NCI-H510A (cell line): ENCODE measurements at places on chromosomes 5 and 9.
A peak's percentile ranks its signal among the peaks of the same experiment; 100 is the strongest.

- no peak for DNase-seq
These were observed 116.8 kb downstream of the PDZD2 start for GRCh38 chr5:31755676-31756230.

DNA sequence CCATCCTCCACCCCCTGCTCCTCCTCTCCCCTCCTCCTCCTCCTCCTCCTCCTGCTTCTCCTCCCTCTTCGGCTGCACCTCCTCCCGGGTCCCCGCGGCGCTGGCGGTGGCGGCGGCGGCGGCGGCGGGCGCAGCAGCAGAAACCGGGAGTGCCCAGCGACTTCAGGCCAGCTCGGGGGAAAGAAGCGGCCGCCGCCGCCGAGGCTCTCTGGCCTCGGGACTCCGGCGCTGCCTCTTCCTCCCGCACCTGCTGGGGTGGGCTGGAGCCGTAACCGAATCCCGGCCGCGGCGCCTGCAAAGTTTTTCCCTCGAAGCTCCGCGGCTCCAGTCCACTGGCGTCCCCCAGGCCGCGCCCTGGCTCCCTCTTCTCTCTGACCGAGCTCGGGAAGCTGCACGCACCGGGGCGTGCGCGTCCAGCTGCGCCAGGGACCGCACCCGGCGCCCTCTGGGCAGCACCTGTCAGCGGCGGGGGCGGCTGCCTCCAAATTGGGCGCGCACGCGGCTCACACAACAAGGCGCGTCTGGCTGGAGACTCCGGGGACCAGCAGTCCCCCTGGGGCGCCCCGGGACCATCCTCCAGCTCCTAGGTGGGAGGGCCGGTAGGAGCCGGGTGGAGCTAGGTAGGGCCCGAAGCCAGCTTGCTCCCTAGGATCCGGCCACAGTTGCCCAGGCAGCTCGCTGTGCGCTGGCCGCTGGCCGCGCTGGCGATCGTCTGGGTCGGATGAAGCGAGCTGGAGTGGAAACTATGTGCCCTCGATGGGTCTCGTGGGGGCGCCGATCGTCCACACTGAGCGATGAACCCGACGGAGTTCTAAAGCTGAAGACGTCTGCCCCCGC lies at the start of gene MCTP1:
Gene MCTP1, minus strand, starts transcription at position 523 of the 837 bp plus-strand sequence.
- peak; percentile 26 for DNase-seq

- DNase-seq: no peak
These were observed 8.9 kb upstream of the ZCCHC10 start for GRCh38 chr5:133035224-133035623.

- DNase-seq: no peak
These were observed 146.6 kb downstream of the SEC61B start for GRCh38 chr9:99368341-99369326.

GRCh38 chr5:96752341-96753016 lies 55.3 kb downstream of the ERAP1 start:
- DNase-seq: no peak

DNA sequence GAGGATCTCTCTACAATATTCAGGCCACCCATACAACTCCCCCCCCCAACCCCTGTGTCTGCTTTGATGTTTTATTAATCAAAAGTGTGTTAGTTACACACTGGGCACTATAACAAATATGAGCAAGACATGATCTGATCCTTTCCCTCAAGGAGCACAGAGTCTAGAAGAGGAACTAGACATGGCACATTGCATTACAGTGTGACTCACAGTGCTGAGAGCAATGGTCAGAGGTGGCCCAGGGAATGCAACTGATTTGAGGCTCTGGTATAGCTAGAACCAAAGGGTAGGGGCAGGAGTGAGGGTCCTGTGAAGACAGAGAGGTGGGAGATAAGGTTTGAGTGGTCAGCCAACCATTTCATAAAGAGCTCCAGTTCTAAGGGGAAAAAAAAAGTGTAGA lies 539.2 kb downstream of the ACTL7B start:
- DNase-seq: no peak

- no peak for DNase-seq
These were observed 59.4 kb upstream of the GNA14 start for GRCh38 chr9:77707383-77708063.

- DNase-seq: no peak
These were observed 35.1 kb downstream of the SMARCA2 start for GRCh38 chr9:2050236-2050635.

GRCh38 chr9:93184432-93185265 lies 710 bp downstream of the WNK2 start:
- DNase-seq: no peak

GRCh38 chr9:129759319-129759718 lies 6.5 kb upstream of the PTGES start:
- DNase-seq: no peak

DNA sequence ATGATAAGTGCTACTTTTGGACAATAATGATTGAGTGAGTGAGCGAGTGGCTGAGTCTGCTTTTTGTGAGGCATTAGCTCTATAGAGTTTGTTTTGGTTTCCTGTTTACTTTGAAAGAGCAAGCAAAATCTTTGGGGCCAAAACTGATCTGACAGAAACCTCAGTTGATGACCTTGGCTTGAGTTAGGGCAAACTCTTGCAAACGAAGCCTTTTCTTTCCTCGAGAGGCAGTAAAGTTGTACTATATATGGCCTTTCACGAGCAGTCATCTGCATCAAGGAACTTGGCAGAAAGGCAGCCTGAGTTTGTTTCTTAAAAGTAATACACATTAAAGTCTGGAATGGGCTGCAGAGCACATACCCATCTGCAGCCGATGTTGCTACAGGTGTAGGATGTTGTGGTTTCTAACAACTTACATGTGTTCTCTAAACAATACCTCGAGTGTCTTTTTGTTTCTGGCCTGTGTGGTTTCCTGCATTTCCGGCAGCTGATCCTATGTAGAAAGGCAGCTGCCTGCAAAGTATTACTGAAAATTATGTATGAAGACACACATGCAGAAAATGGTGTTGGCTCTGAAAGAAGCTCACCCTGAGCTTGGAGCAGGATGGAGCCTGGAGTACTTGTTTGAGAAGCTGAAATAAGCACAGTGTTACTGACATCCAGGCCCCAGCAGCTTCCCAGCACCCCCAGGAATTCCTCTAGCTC lies 60.8 kb downstream of the FOXD1 start:
- DNase-seq: no peak

DNA sequence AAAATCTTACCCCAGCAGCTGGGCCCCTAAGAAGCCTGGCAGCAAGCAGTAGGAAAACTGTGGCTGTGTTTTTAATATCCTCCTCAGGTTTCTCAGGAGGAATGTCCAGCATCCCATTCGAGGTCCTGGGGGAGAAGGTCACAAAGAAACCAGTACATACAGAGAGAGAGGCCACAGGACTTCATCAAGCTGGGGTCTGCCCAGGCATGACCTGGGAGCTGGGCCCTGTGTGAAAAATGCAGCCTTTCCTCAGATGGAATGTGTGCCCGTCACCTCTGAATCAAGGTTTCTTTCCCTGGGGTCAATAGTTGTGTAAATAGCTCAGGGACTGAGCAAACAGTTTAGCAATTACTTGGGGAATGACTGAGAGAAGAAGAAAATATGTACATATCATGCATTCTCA lies 33.9 kb upstream of the RAD23B start:
- no peak for DNase-seq

- DNase-seq: no peak
These were observed 593.1 kb downstream of the MAT2B start for GRCh38 chr5:164098531-164098930.

- no peak for DNase-seq
These were observed 1.0 kb upstream of the PANK3 start for GRCh38 chr5:168580227-168580508.

DNA sequence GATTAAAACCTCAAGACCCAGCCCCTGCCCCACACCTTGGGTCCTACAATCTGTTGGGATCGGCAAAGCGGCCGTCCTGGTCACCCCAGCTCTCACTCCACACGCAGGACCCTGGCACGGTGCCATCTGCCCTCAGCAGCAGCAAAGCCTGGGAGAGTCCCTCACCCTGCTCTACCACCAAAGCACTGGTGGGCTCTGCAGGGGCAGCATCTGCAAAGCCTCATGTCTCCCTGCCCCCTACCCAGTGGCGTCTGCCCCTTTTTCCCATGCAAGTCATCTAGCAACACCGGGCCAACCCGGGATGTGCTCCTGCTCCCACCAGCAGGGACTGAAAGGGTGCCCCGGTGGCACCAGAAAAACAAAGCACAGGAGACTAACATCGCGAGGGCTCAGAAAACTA lies 19.6 kb upstream of the CNOT6 start:
- no peak for DNase-seq

GRCh38 chr5:14242871-14243383 lies 99.8 kb downstream of the TRIO start:
- no peak for DNase-seq

DNA sequence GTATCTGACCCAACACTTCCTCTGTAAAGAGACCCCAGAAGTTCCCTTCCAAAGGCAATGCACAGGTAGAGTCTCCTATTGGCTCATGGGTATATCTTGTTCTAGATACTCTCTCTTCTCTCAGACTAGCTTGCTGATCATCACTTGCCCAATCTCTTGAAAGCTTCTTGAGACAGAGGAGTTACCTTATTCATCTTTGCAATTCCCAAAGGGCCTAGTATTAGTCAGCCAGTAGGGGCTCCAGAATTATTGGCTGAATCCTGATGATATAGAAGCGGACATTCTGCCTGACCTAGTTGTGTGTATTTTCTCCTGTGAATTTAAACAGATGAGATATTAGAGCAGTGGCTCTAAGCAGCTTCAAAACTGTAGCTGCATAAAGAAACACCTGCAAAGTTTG lies 304.0 kb upstream of the KLF4 start:
- no peak for DNase-seq

DNA sequence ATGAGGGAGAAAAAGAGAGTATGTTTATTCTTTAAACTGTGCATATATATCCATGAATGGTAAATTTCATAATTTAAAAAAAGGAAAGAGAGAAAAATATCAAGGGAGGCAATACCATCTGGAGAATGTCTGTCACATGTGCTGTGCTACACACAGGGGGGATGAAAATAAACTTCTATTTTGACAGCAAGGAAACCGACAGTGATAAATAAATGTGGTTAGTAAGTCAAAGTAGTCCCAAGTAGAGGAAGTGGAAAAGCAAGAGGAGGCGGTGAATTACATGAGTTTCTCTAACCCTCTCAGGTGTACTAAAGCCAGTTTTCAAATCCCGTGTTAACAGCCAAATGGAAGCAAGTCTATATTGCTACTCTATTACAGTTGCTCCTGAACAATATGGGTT lies 83.3 kb downstream of the ICE1 start:
- no peak for DNase-seq

DNA sequence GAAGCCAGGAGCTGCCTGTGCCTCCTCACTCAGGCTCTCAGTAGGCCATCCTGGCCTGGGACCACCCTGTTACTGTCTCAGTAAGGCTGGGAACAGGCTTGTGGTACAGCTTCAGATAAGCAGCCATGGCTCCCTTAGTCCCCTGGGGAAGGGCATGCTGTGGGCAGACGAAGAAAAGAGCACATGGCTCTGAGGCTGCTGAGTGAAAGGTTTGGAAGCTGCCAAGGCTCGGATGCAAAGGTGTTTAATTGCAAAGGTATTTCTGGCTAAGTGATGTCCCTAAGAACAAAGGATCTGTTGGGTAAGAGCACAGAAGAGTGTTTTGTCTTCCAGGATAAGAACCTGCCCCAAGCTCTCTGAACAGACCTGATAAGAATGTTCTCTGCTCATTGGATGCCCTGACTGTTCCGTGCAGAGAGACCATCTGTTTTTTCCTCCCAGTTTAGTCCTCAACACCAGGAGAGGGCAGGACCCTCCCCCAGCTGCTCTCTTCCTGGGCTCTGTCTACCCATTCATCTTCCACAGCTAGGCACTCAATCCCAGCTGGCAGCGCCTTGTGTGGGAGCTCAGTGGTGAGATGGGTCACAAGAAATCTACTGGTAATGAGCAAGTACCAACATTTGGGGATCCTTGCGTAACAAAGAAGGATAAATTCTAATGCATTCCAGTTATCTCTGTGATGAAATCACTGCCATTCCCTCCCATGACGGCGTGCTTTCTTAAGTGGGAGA lies 17.7 kb downstream of the ANGPTL2 start:
- no peak for DNase-seq

GRCh38 chr5:148014276-148014675 lies 49.5 kb upstream of the SPINK5 start:
- DNase-seq: no peak

- no peak for DNase-seq
These were observed 1.9 kb downstream of the CDH18 start for GRCh38 chr5:19986031-19986619.

- DNase-seq: no peak
These were observed 60.4 kb upstream of the COL15A1 start for GRCh38 chr9:98883276-98883675.

DNA sequence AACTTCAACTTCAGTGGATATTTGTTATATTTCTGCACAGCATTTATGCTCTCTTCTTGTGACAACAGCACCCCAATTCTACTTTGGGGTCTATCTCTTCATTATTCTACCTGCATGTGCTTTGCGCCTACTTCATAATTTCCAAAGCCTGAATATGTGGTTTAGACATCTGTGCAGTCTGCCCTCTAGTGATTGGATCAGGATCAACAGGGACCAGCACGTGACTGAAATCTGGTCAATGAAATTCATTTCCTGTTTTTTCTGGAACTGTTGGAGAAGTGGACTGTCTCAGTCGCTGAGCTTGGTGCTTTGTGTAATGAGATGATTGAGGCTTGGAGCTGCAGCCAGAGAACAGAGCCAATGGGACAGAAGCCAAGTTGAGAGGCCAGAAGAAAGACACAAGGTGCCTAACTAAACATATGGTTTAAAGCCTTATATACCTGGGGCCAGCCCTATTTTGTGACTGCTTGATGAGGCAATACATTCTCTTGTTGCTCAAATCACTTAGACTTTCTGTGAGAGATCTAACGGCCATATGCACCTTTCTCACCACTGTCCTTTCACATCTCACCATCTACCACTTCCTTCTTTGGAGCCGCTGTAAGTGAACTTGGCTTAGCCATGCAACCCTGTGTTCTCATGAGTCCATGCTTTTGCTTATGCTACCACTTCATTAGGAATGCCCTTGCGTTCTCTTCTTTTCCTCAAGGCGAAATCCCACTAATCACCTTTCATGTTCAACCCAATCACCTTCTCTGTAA lies 68.8 kb upstream of the PPP2R2B start:
- no peak for DNase-seq

DNA sequence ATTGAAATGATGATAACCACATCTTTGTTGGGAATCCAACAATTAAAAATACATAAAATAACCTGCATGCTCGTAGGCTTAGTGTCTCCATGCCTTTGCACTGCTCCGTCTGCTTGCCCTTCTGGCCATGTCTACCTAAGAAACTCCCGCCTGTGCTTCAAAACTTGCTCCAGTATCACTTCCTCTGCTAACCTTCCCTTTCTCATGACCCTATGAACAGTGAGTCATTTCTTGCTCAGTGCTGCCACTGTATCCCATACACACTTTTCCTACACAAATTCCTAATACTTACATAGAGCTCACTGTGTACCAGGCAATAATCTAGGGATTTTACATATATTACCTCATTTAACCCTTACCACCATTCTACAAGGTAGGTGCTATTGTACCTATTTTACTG lies 33.5 kb downstream of the TMEM245 start:
- DNase-seq: no peak

DNA sequence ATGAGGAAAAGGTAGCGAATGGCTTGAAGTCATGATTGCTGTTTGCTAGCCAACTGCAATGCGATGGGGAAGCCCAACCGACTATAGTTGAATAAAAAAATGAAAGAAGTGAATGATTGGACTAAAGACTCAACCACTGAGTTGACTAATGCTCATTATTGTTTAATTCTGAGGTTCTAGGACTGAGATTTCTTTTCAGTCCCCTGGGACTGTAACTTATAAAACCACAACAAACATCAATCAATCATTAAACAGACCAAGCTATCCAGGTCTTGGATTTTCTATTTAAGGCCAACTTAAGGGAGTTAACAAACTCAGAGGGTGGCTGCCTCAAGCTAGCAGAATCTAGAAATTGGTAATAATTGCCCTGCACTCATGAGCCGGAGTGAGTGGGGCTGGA lies 154.2 kb downstream of the DOCK2 start:
- no peak for DNase-seq
